Fibroblast of skin of scalp (primary cell): ENCODE measurements at places on chromosomes 2 and 18.
A peak's percentile ranks its signal among the peaks of the same experiment; 100 is the strongest.

- DNase-seq: peak; percentile 53
Observed at GRCh38 chr18:657311-658000, at the start of gene TYMS. Gene TYMS (plus strand): TSS chr18:657653. CDS start chr18:657743, 90 bp downstream.

DNA sequence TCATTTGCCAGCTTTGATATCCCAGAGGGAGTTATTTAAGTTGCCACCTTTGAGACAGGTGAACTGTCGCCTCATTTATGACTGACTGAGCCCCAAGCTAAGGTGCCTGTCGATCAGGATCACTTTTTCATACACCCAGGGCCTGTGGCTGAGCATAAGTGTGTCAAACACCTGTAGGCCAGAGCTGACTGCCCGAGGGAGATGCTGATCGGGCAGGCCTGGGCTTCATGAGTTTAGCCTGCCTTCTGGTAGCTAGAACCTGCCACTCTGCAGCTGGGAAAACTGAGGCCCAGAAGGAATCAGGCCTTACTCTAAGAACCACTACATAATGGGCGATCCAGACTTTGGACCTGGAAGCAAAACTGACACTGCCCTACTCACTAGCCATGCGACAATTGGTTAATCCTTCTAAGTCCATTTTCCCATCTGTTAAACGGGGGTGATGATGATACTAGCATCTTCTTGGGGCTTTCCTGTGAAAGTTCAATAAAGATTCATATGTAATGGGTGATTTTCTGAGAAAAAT lies 188.7 kb upstream of the GLI2 start:
- no peak for DNase-seq

DNA sequence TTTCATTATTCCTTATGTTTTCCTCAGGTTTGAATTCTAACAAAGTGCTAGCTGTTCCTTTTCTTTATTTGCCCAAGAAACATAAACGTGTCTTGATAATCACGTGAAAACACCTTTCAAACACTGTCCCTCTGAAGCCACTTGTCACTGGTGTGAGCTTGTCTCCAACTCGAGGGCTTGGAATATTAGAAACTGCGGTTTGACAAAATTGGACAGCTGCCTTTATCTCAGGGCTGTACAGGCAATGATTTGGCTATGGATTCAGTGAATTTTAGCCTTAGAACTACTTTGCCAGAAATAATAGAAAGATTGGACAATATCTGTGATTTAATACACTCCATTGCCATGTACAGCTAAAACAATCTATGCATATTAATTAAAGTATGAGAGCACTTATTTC lies 763.0 kb upstream of the ACVR2A start:
- DNase-seq: no peak

GRCh38 chr2:224133387-224133786 lies 94.3 kb upstream of the SERPINE2 start:
- DNase-seq: no peak
